ENCODE measurements at places on chromosomes 2 and 18.

- DNase-seq: no peak
Observed at GRCh38 chr2:226585130-226585561, 214.5 kb downstream of the IRS1 start.

DNA sequence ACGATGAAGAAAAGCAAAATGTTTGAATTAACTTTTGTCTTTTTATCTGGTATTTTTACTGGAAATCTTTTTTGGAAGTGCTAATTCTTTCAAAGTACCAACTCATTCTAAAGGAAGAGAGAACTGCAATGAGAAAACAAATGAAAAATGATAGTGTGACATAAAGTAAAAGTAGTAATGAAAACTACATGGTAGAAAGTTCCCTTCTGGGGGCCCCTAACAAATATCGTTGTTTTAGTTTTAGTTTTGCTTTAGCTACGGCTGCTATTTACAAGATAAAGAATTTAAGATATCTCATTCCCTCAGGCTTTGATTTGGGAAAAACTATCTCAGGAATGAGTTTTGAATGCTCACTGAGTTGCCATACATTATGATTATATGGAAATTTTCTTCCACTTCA lies 161.4 kb downstream of the XIRP2 start:
- DNase-seq: no peak

DNA sequence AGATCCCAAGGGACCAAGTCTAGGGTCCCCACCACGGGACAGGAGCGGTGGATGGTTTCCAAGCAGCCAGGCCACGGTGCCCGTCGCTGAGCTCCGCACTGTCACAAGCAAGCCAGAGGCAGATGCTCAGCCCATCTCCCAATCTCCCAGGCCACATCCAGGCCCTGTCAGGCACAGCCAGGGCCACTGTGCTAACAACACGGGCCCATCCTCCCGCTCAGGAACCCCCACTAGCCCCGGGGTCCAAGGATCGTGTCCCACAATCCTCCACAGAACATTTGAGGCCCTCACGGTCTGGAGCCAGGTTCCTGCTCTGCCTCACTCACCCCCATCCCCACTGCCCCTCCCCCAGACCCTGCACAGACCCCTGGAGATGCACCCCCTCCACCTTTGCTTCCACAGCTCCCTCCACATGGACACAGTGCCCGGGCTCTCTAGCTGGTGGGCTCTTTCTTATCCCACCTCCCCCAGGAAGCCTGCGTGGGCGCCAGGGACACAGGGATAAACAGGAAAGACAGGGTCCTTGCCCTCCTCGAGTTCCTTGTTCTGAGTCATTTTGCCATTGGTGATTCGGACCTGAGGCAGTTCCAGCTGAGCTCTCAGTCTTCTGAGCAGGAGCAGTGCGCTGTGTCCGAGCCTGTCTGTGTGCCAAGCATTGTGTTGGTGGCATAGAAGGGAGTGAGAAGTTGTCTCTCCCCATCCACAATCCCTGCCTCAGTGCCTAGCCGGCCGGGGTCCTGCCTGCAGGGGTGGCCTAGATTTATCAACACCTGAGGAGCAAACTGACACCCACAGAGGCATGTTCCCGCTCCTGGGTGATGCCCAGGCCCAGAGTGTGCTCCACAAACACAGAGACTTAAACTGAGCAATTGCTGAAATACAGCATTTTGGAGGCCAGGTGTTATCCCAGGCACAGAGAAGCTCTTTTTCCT lies 7.0 kb downstream of the CROCC2 start:
- DNase-seq: no peak

DNA sequence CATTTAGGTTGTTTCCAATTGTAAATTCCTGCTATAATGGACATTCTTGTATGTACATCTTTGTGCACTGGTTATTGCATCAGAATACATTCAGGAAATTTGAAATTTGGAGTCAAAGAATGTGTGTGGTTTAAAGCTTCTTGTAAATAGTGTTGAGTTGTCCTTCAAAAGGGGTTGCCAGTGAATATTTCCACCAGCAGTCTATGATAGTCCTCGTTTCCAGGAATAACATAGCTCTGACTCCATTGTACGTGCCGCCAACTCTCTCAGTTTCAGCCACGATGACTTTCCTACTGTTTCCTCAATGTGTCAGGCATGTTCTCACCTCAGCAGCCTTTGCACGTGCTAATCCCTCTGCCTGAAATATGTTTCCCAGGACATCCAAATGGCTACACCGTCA lies 10.9 kb upstream of the HS6ST1 start:
- no peak for DNase-seq

- DNase-seq: no peak
Observed at GRCh38 chr2:75288760-75289159, 89.4 kb upstream of the TACR1 start.

GRCh38 chr2:162929571-162929970 lies 91.0 kb upstream of the KCNH7 start:
- DNase-seq: no peak

GRCh38 chr2:75140288-75140687 lies 59.0 kb downstream of the TACR1 start:
- no peak for DNase-seq

DNA sequence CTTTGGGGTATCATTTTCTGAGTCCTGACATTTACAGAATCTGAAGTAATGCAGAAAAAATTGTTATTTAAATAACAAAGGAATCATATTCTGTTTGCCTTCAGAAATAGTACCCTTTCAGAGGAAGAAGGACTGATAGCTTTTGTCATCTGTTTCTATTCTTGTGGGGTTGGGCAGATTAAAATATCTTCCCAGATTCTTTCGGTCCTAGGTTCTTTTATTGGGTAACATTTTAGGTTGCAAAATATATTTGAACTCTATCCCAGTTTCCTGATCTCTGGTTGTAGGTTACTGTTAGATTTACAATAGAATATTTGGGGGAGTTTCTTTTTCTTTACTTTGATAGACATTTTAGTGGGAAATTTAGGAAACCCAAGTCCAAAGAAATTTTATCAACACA lies 550.5 kb downstream of the SPAG16 start:
- DNase-seq: no peak

GRCh38 chr18:11955239-11956029 lies 25.9 kb upstream of the IMPA2 start:
- DNase-seq: peak; percentile 53

DNA sequence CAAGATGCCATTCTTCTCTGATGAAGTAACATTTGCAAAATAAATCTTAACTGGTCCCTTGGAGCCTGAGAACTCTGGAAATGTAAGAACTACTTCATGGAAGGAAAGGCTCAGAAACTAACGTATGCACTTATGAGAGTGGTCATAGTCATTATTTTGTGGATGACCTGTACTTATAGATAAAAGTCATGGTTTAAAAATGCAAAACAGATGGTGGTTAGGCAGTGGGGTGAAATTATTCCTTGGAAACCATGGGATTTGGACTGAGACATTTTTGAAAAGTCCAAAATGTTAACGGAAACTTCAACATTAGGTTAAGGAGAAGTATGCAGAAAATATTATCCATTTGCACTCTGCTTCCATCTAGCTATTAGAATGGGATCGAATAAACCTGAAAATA lies 223.0 kb downstream of the ICOS start:
- DNase-seq: no peak

DNA sequence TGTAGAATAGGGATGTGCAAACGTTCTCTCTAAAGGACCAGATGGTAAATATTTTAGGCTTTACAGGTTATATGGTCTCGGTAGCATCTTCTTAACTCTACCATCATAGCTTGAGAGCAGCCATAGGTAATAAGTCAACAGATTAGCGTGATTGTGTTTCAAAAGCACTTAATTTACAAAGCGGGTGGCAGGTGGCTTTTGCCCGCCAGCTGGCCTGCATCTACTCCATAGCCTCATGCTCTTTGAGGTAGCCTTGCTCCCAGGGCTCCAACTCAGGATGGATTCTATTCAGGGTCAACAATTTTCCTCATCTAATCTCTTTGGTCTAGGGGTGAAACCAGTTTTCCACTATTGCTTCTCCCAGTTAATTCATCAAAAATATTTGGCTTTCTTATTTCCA lies 5.0 kb upstream of the ATP9B start:
- DNase-seq: no peak

DNA sequence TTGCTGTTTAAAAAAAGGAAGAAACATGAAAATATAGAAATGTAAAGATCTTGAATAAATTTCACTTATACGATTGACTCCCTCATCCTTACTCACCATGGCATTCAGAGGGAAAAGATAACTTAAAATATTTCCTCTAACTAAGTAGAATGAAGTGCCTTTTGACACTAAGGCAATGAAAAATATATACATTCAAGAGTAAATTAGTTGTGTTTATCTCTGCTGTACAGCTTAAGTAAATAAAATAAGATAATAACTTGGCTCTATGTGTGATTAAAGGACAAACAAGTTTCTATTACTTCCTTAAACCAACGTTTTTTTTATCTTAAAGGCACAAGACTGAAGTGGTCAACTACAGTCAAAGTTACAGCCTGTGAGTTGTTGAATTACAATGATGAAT lies 142.3 kb upstream of the LRRTM4 start:
- DNase-seq: no peak

GRCh38 chr2:75506101-75506697 lies 54.5 kb downstream of the EVA1A start:
- no peak for DNase-seq

- no peak for DNase-seq
Observed at GRCh38 chr18:13984080-13984479, 68.7 kb upstream of the MC2R start.

DNA sequence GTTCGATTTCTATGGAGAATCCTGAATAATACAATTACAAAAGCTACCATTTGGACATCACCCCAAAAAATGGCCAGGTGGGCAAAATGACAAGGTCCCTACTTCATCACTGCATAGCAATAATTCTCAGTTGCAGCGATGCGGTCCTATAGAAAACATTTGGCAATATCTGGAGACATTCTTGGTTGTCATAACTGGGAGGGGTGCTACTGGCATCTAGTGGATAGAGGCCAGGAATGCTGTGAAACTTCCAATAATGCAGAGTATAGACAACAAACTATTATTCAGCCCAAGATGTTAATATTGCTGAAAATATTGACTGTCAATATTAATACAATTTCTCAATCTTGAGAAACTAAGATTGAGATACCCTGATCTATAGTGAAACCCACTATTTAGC lies 637.8 kb upstream of the PKDCC start:
- DNase-seq: no peak

DNA sequence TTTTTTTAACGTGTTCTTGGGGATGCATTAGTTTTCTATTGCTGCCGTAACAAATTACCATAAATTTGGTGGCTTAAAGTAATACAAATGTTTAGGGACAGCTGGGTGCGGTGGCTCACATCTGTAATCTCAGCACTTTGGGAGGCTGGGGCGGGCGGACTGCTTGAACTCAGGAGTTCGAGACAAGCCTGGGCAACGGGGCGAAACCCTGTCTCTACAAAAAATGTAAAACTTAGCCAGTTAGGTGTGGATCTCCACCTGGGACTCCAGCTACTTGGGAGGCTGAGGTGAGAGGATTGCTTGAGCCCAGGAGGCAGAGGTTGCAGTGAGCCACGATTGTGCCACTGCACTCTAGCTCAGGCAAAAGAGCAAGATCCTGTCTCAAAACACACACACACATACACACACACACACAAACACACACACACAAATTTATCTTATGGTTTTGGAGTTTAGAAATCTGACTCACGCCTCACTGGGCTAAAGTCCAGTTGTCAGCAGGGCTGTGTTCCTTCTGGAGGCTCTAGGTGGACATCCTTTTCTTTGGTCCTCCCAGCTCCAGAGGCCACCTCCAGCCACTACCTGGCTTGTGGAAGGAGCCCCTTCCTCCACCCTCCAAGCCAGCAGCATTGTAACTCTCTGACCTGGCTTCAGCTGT lies 76.1 kb downstream of the SEPTIN10 start:
- no peak for DNase-seq

Data from globus pallidus (tissue), 1 donor.